ENCODE measurements at places on chromosomes 13 and 19.

DNA sequence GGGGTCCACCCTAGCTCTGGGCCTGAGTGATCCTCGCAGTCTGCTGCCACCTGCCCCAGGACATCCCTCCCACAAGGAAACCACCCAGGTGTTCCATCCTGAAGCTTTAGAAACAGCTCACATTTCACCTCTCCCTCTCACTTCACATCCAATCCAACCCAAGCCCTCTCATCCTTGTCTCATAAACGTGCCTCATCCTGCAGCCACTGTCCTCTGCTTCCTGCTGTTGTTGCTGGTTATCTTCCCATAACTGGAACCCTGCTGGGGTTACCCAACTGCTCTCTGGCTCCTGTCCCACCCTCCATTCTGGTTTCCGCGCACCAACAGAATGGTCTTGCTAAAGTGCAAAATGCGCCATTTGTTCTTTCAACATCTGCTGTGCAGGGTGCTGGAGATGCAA is 59.7 kb upstream of the MTIF3 start:
- no peak for DNase-seq

DNA sequence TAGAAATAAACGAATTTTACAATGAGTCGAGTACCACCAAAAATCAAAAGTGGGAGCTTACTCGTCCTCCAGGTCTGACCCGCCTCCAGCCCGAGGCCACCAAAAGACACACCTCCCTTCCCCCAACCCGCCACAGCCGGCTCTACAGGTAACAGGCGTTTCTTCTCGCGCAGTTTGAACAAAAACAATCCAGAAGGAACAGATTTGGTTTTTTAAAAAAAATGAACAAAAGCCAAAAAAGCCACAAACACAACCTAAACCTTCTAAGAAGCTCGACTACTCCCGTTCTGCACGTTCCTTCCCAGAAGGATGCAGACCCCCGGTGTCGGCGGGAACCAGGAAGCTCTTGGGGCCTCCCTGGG is 671 bp downstream of the ZDHHC20 start:
- peak; percentile 48 for DNase-seq

DNA sequence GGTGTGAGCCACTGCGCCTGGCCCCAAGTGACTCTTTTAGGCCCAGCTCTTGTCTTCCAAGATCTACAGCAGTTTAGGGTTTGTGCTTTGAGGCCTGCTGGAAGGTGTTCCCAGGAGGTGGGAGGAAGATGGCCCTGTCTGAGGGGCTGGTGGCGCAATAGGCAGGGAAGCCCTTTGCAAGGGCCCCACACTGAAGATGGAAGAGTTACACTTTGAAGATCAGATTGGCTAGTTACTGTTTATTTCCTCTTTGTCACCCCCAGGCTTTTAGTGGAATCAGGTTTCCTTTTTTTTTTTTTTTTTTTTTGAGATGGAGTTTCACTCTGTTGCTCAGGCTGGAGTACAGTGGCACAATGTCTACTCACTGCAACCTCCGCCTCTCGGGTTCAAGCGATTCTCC is 1.9 kb upstream of the RABAC1 start:
- DNase-seq, result no peak

- DNase-seq, result no peak
Observed at GRCh38 chr13:99975626-99976025, 4.1 kb upstream of the ZIC5 start.

GRCh38 chr19:50969413-50969760 is at the start of gene KLK6:
TSS of gene KLK6 (minus strand) at chr19:50969591. CDS start at chr19:50968104, 1,487 bp downstream.
- DNase-seq, result no peak

DNA sequence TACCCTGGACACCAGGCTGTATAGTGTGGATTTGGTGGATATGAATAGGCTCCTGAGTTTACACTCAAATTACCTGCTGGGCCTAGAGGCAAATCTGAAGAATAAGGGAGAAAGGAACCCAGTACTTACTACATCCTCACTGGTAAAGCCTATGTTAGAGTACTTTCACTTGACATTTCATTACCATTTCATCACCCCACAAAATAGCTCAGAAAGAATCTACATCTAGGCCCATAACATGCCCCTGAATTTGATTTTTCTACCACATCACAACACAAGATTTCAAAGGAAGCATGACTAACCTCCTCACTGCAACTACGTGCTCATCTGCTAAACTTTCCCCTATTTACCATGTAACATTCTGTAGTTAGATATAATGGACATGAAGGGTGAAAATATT is 43.3 kb downstream of the VWA8 start:
- no peak for DNase-seq

GRCh38 chr19:53810891-53811290 is 13.2 kb downstream of the NLRP12 start:
- no peak for DNase-seq

- DNase-seq, result no peak
Observed at GRCh38 chr19:38290631-38291147, 13.4 kb upstream of the C19orf33 start.

DNA sequence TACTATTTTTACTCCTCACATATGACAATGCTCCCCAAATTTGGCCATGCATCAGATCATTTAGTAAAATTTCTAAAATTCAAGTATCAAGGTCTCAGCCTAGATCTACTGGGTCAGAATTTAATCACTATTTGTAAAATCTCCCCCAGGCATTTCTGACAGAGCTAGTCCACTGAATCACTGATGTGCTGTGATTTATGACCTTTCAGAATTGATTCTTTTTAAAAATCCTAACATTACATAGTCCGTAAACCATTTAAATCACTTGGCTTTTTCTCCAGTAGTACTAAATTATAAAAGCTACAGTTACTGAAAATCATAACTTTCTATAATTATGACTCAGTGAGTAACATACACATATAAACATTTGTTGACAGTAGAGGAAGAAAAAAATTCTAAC is 92.8 kb upstream of the RAP2A start:
- DNase-seq, result no peak

GRCh38 chr13:81314461-81314860 is 973.5 kb upstream of the SPRY2 start:
- DNase-seq, result no peak

DNA sequence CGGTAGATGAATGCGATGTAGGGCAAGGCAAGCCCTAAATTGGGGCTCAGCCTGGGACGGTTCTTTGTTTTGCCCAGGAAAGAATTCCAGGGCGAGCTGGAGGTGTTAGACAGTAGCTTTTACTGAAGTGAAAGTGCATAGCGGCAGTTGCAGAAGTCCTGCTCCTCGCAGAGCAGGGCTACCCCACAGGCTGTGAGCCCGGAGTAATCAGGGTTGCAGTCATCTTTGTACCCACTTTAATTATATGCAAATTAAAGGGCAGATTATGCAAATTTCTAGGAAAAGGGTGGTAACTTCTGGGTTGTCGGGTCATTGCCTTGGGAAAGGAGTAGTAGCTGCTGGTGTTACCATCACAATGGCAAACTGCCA is 30.5 kb downstream of the VAV1 start:
- DNase-seq, result no peak

DNA sequence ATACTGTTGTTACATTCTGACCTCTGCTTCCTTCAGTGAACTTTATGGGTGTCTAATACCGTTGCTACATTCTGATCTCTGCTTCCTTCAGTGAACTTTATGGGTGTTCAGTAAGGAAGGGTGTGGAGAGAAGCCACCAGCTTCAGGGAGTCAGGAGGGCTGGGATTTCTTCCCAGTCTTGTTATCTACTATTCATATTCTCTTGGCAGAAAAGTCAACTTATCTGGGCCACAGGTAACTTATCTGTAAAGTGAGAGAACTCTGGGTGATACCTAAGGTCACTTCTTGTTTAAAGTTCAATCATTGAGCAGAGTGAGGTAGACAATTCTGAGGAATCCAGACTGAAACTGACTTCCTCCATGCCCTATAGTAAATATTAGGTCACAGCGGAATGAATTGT is 71.2 kb upstream of the STK24 start:
- no peak for DNase-seq

All from CD4-positive, alpha-beta T cell treated with Interleukin-1 beta for 1 hour (primary cell).